ENCODE measurements at places on chromosomes 1 and 21.
A peak's percentile ranks its signal among the peaks of the same experiment; 100 is the strongest.

- DNase-seq: no peak
Observed at GRCh38 chr1:59180735-59181134, 116.2 kb upstream of the FGGY start.

- DNase-seq: no peak
Observed at GRCh38 chr1:177589166-177589565, 380.7 kb downstream of the SEC16B start.

DNA sequence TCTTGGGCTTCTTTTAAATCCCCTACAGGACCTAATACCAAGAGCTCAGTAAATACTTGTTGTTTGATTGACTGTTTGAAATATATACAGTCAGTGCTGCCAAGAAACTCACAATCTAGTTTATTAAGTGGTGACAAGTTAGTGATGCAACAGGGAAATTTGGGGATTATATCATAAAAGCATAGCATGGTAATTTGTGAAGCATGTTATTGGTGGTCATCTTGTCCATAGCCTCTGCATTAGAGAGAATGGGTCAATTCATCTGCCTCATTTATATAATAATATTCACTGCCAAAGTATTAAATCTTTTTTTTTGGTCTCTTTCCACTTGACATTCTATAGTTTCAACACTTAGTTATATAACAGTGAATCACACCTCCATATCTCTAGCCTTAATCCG lies 138.2 kb upstream of the SPAG17 start:
- DNase-seq: no peak

GRCh38 chr21:38664841-38665240 lies 140.9 kb upstream of the ETS2 start:
- no peak for DNase-seq

GRCh38 chr1:59332983-59333382 lies 36.1 kb downstream of the FGGY start:
- no peak for DNase-seq

DNA sequence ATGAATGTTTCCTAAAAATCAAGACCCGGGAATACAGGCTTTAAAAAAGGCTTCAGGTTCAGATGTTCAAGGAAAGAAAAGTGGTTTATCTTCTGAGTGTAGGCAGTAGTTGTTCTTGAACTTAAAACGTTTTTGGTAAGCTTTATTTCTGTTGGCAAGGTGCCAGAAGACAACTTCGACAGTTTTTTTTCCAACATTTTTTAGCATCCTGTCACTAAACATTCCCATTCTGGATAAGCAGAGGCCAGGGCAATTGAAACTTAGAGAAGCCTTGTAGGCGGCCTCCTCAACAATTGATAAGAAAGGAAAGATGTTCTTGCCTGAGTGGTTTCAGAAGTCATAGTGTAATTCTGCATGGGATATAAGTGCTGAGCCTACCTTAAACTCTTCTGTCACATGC lies 66.7 kb downstream of the PATJ start:
- no peak for DNase-seq

- DNase-seq: no peak
Observed at GRCh38 chr1:67942274-67942673, 108.2 kb downstream of the DIRAS3 start.

DNA sequence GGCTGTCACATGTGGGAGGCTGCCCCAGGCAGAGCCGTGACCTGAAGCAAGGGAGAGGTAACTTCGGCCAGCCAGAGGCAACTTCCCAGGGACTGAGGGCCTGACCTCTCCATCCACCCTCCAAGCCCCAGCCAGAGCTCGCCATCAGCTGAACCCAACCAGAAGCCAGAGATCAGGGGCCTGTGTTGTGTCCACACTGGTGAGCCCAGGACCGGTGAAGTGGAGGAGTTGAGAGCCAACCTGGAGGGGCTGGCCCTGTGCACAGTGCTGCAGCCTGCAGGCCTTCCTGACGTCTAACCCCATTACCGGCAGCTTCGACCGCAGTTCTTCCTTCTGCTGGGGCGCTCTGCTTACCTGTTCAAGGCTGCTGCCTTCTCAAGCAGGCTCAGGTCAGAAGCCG lies 19.6 kb upstream of the PDE9A start:
- DNase-seq: no peak

DNA sequence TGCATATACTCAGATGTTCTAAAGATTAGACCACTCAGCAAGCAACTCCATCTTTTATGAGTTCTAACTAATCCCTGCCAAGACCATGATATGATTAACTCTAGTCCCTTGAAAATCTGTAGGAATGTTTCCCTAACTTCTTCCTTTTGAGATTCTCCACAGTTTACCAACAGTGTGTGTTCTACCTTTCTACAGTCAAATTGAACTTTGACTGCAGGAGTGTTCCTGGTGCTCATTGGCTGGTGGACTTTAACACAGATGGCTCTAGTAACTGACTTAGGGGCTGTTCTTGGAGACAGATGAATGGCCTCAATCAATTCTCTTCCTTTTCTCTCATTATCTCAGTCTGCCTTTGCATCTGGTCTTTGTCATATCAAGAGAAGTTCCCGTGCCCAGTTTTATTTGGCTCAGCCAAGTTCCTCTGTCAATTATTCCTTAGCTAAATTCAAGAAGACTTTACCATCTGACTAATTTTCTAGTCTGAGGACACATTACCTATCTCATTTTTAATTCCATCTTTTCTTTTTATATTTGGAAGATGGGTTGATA lies 643.9 kb upstream of the CAMK1G start:
- no peak for DNase-seq

DNA sequence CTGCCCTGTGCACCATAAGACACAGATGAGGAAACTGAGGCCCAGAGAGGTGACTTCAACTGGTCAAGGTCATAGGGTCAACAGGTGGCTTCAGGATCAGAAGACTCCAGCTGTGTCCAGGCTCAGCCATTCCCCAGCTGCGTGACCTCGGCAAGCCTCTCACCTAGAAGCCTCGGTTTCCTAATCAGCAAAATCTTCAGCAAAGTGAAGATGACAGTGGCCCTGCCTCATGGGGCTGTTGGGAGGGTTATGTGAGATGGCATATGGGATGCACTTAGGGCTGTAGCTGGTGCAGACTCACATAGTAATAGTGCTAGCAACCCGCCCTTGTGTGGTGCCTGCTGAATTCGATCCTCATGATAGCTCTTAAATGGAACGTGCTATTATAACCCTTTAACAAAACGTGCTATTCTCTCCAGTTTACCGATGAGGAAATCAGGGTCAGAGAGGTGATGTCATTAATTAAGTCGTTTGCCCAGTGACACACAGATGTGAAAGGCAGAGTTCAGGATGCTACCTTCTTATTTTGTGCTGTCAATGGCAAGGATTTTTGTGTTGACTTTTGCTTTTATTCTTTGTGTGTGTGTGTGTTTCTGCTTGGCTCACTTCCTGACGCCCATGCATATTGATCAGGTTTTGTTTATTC lies 472.9 kb downstream of the MATN1 start:
- DNase-seq: no peak

DNA sequence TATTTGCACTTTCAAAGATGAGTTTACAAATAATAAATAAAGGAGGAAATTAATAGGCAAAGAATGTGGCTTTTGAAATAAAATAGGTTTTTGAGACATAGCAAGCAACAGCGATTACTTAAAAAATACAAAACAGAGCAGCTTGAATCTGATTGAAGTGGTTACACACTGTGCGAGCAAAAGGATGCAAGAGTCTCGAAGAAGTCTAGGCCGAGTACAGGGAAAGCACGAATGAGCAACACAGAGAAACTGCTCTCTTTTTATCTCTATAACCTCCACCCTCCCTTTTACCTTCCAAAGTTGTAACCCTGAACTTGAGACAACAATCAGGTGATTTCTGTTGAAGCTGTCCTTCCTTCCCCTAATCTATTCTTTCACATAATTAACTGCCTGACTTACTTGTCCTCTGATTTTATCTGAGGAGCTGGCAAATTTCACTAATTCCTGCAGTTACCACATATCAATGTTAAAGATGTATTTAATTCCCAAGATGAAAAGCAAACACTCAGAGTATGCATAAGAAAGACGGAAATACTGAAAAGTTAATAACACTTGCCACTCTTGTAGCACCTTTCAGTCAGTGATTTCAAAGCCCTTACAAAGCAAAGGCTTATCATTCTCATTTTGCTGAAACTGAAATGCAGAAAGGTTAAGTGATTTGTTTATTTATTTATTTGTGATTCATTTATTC lies 1030.1 kb downstream of the ADGRL2 start:
- DNase-seq: no peak

DNA sequence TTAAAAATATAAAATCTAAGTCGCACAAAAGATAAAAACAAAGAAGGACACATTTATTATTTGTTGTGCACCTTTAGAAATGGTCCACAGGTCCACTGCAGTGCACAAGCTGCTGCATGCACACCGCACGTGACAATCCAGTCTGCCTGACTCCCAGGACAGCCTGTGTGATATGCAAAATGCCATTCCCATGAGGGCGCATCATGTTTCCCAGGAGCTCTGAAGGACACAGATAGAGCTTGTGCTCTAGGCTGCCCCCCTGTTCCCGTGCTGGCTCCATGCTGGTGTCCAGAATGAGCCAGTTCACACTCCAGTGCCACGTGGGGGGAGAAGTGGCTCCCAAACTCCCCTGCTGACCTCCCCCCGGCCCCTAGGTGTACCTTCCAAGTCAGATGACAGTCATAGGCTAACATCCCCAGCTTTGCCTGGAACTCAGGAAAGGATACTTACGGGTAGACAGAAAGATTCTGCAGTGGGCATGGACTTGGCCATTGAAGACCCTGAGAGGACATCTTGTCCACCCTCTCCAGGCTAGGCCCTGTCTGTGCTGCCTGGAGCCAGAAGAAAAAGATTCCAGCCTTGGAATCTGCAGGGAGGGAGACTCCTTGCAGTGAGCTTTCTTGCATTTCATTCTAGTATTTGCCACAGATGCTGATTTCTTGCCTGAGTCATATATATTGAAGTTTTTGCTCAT lies 26.3 kb downstream of the RAB7B start:
- DNase-seq: peak; percentile 68

DNA sequence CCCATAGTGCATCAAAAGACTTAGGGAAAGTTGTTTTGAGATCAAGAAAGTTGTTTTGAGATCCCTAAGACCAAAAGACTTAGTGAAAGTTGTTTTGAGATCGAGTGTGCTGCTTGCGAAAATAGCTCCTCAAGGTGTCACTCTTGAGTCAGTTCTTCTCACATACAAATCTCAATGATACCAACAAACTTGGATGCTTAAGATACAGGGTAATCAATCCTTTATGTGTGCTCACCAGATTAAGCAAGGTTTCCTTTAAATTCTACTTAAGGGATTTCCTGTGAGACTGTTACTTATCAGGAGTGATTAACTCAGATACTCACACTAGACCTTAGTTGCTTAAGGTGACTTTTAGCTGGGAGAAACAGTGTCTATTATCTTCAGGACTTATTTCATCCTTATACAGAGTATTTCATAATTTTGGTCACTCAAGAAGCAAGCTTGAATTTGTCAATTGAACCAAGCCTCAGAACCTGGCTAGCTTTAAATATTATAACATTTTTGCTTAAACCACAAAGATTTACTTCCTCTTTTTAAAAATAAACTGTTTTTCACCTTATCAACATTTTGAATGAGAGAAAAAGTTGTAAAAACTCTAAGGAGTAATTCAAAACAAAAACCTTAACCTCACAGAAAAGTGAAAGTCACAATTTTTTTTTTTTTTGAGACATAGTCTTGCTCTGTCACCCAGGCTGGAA lies 8.0 kb upstream of the RLF start:
- DNase-seq: peak; percentile 44

GRCh38 chr1:100927276-100927675 lies 31.4 kb downstream of the SLC30A7 start:
- DNase-seq: no peak

DNA sequence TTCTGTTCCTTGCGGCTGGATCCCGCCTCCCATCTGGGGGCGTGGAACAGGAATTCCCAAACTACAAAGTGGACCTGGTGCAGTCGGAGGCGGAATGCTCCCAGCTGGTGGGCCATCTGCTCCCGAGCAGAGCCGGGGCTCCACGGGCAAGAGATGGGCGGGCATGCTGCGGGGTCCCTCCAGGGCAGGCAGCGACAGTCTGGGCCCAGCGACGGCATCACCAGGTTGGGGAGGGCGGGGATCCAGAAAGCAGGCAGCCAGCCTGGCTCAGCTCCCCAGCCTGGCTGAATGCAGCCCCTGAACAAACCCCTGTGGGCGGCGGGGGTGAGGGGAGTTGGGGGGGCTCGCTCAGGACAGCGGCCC lies 3.6 kb downstream of the MEGF6 start:
- DNase-seq: no peak

GRCh38 chr1:15620155-15620545 lies 2.9 kb downstream of the DDI2 start:
- DNase-seq: no peak

DNA sequence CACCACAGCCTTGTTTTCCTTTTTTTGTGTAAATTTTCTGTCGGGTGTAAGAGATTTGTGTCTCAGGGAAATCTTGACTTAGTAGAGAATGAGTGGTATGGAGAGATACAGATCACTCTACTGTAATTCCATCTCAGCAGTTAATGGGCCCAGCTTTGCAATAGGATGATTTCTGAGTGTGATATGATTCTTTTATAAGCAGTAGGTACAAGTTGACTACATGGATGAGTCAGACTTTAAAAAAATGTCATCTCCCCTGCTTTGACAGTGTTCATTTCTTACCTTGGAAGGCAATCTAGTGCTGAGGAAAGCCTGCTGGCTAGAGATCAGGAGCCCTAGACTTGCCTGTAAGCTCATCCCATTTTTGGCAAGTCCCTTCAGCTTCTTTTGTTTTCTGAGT lies 261.9 kb downstream of the RYR2 start:
- no peak for DNase-seq

DNA sequence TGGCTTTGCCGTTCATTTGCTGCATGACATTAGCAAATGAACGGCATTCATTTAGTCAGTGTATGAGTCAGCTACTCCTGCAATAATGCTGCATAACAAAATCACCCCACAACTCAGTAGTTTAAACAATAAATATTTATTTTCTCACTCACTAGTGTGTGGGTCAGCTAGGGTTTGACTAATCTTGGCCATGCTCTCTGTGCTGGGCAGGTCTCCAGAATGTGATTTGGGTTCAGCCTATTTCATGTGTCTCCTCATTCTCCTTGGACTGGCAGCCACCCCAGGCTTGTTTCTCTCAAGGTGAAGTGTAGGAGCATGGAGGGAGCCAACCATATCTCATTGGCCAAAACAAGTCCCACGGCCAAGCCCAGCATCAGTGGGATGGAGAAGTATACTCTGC lies 104.3 kb downstream of the LACTBL1 start:
- no peak for DNase-seq

DNA sequence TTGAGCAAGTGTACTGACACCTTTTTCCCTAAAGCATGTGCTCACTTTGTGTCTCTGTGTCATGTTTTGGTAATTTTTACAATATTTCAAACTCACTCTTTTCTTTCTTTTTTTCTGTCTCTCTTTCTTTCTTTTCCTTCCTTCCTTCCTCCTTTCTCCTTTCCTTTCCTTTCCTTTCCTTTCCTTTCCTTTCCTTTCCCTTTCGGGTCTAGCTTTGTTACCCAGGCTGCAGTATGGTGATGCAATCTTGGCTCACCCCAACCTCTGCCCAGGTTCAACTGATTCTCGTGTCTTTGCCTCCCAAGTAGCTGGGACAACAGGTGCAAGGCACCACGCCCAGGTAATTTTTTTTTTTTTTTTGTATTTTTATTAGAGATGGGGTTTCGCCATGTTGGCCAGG lies 60.4 kb upstream of the TINAGL1 start:
- no peak for DNase-seq

- no peak for DNase-seq
Observed at GRCh38 chr1:32014948-32015273, 1.2 kb downstream of the KHDRBS1 start.

GRCh38 chr1:41629571-41629970 lies 145.1 kb upstream of the EDN2 start:
- no peak for DNase-seq
